ENCODE measurements at places on chromosomes 11 and 22.

GRCh38 chr22:39893526-39893925 lies at the start of gene ENTHD1:
Gene ENTHD1, minus strand, starts transcription at chr22:39893760. Its CDS starts 6,012 bp downstream, at chr22:39887748.
- DNase-seq, result no peak

- DNase-seq, result no peak
These were observed 1.6 kb downstream of the SESN3 start for GRCh38 chr11:95229199-95229992.

GRCh38 chr11:118635237-118635591 lies 27.8 kb downstream of the PHLDB1 start:
- DNase-seq, result no peak

GRCh38 chr11:44058275-44058674 lies 7.8 kb upstream of the ACCS start:
- DNase-seq, result no peak

DNA sequence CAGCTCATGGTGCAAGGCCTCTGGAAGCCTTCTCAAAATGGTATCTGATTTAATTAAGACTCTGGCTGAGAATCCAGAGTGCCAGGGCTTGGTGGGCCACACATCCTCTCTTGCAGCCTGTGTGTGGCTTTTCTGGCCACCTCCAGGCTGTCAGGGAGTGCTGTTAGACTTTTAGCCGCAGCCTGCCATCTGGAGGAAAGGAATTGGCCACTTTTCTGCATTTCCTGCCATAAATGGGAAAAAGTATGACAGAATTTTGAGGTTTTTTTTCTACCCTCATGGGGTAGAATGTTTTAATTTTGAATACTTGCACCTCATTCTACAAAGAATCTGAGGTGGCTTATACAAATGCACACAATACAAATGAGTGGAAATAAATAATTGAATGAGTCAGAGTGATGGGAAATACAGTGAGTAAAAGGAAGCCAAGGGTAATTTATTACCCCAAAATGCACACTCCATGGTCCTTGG lies 218.4 kb downstream of the ADAMTS15 start:
- no peak for DNase-seq

GRCh38 chr11:75339685-75340409 lies 11.6 kb downstream of the ARRB1 start:
- no peak for DNase-seq

DNA sequence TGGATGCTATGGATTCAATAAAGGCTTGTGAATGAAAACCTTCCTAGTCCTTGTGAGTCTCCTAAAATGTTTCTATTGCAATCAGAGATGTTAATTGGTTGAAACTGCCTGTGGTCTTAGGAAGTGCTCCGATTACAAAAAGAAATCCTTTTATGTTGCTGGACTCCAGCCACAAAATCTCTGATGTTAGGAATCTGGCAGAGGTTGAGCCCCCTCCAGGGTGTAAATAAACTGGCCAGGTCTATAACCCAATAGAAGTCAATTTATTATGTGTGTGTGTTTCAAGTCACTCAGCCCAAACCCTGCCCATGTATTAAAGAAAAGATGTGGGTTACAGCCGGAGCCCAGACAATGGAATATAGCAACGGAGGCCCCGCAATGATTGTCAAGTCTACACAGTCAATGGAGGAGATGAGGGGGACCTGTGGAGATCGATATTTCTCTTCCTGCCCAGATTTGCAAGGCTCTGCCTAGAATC lies 218.1 kb upstream of the SORL1-AS1 start:
- no peak for DNase-seq

GRCh38 chr22:23565305-23565914 lies 14.7 kb downstream of the IGLL1 start:
- DNase-seq, result no peak

DNA sequence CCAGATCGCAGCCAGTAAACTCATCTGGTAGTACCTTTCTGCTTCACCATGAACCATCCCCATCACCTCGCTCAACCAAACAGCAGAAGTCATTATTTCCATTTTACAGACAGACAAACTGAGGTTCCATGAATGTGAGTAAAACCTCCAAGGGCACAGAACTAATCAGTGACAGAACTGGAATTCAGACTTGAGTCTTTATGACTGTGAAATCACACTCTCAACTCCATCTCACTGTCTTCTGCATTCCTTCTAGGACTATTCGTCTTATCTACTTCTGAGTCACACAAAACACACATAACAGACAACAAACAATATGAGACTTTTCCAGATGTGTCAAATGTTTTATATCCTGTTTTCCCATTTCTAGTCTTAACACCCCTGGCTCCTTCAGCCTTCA lies 9.3 kb upstream of the NUP50 start:
- no peak for DNase-seq

DNA sequence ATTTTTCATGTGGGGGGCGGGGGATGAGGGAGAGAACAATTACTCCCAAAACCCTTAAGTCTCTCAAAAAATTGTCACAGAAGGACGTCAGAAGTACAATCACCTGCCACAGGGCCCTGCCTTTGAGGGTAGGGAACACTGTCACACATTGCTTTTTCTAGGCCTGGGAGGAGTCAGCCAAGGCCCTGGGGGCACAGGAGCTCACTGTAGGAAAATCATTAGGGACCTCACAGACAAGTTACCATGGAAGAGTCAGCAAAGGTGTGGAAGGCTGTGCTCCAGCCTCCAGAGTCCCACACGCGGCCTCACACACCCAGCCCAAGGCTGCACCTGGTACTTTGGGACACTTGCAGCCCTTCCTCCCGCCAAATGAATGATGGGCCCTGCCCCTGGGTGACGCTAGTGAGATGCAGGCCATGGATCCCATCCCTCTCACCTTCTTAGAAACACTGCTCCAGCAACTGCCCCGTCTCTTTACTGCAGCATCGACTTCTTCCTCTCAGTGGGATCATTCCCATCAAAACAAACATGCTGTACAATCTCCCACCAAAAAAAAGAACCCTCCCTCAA lies 3.3 kb downstream of the PLEKHA7 start:
- no peak for DNase-seq

- no peak for DNase-seq
These were observed 21.3 kb downstream of the PIWIL4 start for GRCh38 chr11:94588366-94588942.

- no peak for DNase-seq
These were observed 293.9 kb downstream of the GUCY1A2 start for GRCh38 chr11:106724293-106724892.

- DNase-seq, result no peak
These were observed 9.9 kb downstream of the PRSS23 start for GRCh38 chr11:86810288-86810687.

- DNase-seq, result no peak
These were observed 35.8 kb downstream of the GAB2 start for GRCh38 chr11:78381865-78382264.

Measured in stimulated activated CD4-positive, alpha-beta T cell treated with anti-CD3 and anti-CD28 coated beads, Interleukin-12 subunit alpha, Interleukin-12 subunit beta, amount 100 ng/mL, for 48 hours (primary cell).